ENCODE measurements at places on chromosomes 2 and 18.

GRCh38 chr18:61898640-61899101 is 5.9 kb upstream of the RNF152 start:
- DNase-seq, result no peak

DNA sequence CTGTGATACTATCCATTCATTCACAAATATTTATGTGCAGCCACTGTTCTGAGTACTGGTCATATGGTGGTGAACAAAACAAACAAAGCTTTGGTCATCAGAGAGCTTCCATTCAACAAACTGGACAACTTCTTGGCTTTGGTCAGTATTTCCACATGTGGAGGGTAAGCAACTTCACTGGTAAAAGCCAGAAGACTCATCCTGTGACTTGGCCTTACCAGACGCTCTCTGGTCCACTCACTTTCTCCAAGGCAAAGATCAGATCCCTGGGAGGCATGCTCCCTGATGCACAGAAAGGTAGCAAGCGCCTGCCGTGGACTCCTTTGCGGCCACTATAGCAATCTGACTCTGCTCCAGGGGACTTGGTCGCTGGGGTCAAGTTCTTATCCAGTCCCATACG is 179.5 kb downstream of the EN1 start:
- DNase-seq, result no peak

GRCh38 chr2:133755480-133756300 is 187.4 kb upstream of the NCKAP5 start:
- DNase-seq, result no peak

DNA sequence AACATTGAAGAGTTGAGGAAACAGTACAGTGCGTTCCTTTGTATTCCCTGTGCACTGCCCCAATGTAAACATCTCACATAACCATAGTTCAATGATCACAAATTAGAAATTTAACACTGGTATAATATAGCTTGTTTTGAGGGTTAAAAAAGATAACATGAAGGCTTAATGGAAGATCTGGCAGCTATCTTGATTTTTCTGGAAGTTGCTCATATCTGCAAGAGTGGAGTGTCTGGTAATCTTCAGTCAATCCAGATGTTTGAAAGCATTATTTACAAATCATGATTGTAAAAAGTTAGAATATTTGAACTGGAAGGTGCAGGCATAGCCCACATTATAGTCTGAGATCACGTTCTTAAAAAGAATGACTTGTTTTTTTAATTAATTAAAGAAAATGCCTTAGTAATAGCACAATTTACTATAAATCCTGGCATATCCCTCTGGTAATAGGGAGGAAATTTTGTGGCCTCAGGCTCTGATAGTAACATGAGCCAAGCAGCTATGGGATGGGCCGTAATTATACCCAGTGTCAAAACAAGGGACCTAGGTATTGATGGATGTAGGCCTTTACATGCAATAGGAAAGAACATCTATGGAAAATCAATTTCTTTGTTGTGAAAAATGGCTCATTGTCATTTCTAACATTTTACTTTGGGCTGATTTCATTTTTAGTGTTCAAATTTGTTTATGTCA is 418.0 kb downstream of the THSD7B start:
- no peak for DNase-seq

GRCh38 chr2:39290433-39290832 is 46.7 kb upstream of the CDKL4 start:
- no peak for DNase-seq

GRCh38 chr2:45992021-45992740 is 305.0 kb upstream of the EPAS1 start:
- DNase-seq, result no peak

DNA sequence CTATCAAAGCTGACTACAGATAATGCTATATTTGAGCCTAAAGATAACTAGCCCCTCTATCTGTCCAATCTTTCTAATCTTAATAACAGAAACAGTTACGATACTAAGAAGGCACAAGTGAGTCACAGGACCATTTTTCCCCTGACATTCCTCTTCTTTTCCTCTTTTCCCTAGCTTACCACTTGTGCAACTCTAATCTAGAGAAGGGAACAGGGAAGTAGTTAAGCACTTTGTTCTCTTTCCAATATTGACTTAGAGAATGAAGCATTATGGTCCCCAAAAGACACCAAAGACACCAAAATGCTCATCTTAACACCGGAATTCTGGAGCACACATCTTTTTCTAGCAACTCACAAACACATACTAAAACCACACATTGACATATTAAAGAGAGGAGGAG is 1.8 kb downstream of the PDE11A start:
- no peak for DNase-seq

- no peak for DNase-seq
These were observed 45.3 kb downstream of the POLE4 start for GRCh38 chr2:75003773-75004172.

GRCh38 chr2:232970051-232970450 is 43.0 kb downstream of the NGEF start:
- no peak for DNase-seq

- no peak for DNase-seq
These were observed 131.0 kb upstream of the SNTG2 start for GRCh38 chr2:819601-820000.

GRCh38 chr2:68333931-68334330 is 14.2 kb upstream of the CNRIP1 start:
- no peak for DNase-seq

GRCh38 chr2:72911256-72911655 is 6.1 kb upstream of the EMX1 start:
- DNase-seq, result no peak

GRCh38 chr18:39500306-39500705 is 1934.7 kb upstream of the CELF4 start:
- no peak for DNase-seq

DNA sequence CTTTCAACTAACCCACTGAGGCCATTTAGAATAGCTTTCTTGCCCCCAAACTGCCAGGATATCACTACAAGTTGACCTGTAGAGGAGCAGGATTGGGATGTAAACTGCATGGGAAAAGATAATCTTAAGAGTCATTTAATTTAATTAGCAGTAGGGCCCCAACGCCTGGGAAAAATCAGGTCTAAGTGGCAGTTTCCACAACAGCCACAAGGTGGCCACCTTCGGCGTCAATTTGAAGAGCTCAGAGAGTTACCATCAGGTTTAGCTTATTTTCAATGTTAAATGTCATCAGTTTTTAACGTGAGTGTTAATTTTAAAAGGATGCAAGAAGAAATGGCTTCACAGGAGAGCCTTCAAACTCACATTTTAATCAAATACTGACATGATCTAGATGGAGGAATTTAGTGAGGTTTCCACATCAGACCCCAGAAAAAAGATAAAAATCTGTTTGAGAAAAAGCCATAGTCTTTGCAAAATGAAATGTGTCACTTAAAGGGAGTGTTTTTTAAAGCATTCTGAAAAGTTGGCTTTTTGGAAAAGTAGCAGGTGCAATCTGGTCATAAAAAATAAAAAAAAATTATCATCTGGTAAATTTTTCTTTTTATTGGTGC is 77.3 kb upstream of the UPP2 start:
- DNase-seq, result peak; percentile 43

DNA sequence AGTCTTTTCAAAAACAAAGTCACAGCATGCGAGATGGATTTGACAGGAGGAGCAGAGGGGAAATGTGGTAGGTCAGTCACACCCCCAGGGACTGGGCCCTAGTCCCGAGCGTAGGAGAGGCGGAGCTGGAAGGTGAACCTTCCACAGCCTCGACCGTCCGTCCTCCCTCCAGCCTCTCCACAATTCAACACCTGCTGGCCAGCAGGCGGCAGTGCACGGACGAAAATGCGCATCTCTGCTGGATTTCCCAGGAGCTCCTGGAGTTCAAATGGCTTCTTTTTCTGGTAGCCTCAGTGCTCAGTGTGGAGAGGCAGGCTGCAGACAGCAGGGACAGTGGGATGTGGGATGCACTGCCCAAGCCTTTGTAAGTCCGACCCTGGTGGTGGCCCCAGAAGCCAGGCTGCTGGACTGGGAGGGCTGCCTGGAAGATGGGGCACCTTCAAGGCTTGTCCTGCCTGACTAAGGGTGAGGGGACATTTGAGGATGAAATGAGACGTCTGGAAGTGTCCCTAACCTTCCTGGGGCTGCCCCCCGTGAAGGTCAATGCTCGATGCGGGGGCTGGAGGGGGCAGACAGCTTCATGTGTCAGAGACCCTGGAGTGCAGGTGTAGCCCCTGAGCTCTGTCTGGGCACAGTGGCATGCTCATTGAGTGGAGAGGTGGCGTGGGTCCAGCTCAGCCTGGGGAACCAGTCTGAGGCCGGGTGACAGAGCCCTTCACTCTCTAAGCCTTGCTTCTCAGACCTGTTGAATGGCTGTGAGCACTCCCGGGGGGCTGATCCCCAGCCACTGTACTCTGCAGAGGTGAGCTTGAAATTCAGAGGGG is 189.5 kb downstream of the TFCP2L1 start:
- DNase-seq, result no peak

DNA sequence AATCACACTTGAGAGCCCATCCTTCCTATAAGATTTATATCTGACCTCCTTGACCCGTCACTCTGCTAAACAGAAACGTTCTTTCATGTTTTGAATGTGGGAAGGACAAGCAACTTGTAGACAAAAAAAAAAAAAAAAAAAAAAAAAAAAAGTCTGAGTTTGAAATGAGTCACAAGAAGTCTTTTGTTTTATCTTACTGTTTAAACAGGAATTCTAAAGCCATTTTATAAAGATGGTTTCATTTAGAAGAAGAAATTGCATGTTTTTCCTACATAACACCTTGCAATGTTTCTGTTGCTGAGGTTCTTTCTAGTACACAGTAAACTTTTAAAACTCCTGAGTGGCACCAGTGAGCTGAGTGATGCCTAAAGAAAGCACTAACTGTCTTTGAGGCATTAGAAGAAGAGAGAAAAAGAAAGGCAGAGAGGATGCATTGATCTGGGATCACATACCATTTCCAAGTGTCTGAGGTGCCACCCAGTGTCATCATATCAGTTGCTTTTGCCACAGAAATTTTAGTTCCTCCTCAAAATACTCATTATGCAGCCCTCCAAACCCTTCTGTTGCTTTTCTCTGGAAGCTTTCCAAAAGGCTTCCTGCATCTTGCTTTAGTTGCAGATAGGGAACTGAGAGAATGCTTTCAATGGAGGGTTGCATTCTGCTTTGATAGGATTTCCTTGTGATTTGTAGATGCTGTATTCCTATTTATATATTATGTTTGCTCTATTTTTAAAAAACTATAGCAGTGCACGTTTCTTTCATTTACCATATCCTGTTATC is 69.1 kb downstream of the ACVR2A start:
- no peak for DNase-seq

GRCh38 chr2:117997872-117998454 is 15.9 kb downstream of the CCDC93 start:
- no peak for DNase-seq

- DNase-seq, result no peak
These were observed 258.5 kb downstream of the RND3 start for GRCh38 chr2:150228936-150229335.

DNA sequence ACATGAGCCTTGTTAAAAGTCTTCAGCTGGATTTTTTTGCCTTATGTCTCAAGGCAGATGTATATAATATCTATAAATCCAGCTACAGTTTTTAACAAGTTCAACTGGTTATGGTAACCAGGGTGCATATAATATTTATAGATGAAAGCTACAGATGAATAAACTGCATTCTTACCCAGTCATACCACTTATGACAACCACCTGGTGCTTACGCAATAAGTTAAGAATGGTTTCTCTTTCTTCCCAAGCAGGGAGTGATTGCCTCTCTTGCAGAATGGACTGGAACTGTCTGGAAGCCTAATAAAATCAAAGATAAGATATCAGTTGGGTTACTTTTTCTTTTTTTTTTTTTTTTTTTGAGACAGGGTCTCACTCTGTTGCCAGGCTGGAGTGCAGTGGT is 19.6 kb downstream of the DHX57 start:
- DNase-seq, result no peak

DNA sequence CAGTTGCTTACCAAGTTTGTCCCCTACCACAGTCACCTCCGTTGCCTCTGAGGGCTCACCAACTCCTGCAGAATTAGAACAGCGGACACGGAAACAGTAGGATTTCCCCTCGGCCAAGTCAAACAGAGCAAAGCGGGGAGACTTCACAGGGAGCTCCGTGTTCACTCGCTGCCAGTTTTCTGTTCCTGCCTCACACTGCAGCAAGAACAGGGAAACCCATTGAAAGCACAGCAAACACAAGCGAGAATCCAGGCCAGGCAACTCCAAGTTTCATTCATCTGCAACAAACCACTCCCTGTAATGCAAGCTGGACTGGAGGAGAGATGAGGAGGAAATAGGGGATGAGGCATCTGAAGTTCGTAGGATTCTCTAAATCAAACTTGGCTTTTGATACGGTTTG is 84.2 kb downstream of the MYOM1 start:
- DNase-seq, result no peak

DNA sequence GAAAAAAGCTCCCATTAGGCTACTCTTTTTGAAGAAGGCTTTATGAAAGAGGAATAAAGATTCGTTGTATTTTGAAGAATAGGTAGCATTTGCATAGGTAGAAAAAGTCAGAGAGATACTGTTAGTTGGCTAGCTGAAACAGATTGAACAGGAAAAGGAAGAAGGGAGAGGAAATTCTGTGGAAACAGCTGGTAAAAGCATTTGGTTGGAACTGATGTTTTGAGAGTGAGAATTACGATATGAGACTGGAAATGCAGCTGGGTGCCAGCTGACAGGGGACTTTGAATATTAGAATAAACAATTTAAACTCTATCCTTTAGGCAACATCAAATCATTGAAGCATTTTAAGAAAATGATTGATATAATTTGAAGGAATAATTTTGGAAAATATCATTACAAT is 96.7 kb upstream of the CNTNAP5 start:
- DNase-seq, result no peak

DNA sequence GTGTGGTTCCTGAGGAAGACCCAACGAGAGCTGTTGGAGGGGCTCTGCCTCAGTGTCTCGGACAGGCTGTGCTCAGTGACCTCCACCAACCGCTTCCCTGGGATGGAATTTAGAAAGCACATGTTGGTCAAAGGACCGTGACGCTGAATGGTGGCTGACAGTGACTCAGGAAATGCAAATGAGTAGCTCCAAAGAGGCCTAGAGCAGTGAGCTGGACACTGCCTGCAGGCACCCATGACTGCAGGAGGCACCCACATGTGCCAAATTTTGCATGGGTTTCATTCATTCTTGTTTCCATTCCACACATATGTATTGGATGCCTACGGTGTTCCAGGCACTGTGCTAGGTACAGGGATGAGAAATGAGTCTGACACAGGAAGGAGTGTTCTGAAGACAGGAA is 46.4 kb downstream of the ACKR3 start:
- DNase-seq, result no peak

- DNase-seq, result no peak
These were observed 158.5 kb upstream of the ALKAL2 start for GRCh38 chr2:446303-446874.

- no peak for DNase-seq
These were observed 283.2 kb upstream of the MEX3C start for GRCh38 chr18:51480407-51481261.

Measured in activated T-cell treated with anti-CD3 and anti-CD28 coated beads for 48 hours (primary cell).